ENCODE measurements at places on chromosomes 1 and 21.
A peak's percentile ranks its signal among the peaks of the same experiment; 100 is the strongest.

- DNase-seq: no peak
Observed at GRCh38 chr1:246533371-246533905, 26.4 kb upstream of the SMYD3 start.

GRCh38 chr1:230186003-230186863, 119.2 kb downstream of the GALNT2 start:
- no peak for DNase-seq

- DNase-seq: no peak
Observed at GRCh38 chr1:114901814-114902213, 47.2 kb downstream of the SYCP1 start.

DNA sequence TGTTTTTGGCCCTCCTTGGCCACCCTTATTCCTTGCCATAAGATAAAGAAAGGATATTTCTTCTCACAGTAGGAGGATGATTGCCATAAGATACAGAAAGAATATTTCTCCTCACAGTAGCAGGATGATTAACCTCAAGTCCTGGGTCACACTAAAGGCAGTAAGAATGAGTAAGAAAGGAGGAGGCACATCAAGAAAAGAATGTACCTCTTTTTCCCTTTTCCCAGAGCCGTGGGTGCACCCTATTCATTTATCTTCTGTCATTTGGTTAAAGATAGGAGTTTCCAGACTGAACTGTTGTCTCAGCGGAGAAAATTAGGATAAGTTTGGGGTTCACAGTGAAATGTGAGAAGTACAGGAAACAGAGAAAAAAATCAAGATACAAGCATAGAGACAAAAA, 52.5 kb downstream of the LRRC8C start:
- no peak for DNase-seq

- no peak for DNase-seq
Observed at GRCh38 chr1:84301785-84302385, 377 bp downstream of the SAMD13 start.

DNA sequence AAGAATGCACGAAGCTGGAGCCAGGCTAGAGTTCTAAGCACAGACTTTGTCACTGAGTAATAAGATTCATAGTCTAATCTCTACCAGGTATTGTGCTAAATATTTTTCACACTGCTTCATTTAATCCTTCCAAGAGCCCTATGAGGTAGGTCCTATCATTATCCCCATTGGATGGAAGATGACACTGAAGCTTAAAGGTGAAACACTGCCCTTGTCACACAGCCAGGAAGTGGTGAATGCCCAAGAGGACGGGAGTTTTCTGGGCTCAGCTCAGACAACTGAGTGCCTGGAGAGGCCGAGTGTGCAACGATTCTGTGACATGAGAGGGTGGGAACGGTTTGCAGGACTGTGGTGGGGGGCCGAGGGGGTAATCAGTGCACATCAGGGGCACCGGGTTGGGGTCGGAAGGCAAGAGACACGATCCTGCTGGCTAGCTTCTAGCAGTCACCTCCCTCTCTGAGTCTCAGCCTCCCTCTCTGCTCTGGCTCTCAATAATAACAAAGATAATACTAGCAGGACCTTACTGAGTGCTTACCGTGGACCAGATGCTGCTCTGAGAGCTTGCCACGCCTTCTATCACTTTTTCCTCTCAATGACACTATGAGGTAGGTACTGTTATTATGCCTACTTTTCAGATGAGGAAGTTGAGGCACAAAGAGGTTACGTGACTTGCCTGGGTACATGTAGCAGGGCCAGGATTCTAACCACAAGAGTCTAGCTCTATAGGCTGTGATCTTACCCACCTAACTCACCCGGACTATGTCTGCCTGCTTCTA, 12.4 kb downstream of the KCNQ4 start:
- no peak for DNase-seq

- DNase-seq: no peak
Observed at GRCh38 chr1:160740133-160740688, 1.2 kb downstream of the SLAMF7 start.

DNA sequence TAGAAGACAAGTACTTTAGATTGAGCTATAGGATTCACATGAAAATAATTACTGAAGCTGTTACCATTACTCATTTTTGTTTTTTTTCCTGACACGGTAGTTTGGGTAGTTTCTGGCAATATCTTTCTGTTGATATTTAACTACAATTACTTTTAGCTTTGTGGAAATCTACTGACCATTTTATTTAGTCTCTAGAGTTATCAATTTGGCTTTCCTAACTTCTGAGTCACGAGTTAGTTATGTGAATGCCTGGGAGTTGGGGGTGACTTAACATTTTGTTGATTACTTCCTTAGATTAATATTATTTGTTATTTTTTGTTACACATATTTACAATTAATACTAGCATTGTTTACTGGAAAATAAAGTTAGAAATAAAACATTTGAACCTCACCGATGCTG, 160.6 kb downstream of the HMCN1 start:
- no peak for DNase-seq

GRCh38 chr1:175504875-175505555, 238.4 kb downstream of the TNR start:
- DNase-seq: no peak

DNA sequence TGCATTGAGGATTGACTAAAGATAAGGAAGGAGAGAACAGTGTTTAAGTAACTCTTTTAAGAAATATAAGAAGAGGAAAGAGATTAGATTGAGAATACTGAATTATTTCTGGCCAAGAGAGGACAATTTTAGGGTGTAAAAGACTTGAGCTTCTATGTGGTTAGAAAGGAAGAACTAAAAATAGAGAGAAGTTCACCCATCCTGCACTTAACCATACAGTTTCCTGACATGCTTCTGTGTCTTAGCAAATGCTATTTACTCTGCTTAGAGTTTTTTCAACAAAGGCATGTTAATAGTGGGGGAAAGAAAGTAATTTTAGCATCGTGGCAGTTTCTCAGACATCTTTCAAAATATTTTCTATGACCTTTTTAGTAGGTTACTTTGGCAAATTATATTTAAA, 122.8 kb upstream of the GPR52 start:
- no peak for DNase-seq

- DNase-seq: peak; percentile 70
Observed at GRCh38 chr1:205321162-205321958, at the start of gene NUAK2. Gene NUAK2, minus strand, starts transcription at chr1:205321745. Its CDS starts 117 bp downstream, at chr1:205321628.

DNA sequence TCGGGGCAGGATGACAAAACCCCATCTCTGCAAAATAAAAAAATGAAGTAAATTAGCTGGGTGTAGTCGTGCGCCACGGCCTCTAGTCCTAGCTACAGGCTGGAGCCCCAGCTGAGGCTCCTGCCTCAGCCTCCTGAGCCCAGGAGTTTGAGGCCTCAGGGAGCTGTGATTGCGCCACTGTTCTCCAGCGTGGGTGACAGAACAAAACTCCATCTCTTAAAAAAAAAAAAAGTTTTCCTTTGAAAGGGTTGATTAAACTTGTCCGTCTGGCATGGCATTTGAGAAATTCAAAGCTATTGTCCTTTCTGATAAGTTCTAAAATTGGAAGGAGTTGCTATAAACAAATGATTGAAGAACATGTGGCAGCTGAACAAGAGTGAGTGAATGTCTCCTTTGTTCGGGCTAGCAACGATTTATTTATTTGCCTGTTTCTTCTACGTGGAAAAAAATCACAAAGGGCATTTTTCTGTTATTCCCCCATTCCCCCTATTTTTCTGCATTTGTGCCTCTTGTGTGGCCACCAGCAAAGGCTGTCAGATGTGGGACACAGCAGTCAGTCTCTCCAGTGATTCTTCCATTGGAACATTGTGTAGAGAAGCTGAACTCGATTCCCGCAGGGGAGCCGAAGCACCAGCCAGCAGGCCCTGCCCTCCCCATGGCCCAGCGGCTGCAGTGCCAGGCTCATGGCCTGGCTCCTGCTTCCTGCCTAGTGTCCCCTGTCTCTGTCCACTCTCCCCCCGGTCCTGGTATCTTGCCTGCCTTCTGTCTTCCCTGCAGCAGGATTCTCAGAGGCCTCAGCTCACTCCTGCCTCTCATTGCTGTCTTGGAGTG, 21.5 kb upstream of the PWP2 start:
- no peak for DNase-seq

DNA sequence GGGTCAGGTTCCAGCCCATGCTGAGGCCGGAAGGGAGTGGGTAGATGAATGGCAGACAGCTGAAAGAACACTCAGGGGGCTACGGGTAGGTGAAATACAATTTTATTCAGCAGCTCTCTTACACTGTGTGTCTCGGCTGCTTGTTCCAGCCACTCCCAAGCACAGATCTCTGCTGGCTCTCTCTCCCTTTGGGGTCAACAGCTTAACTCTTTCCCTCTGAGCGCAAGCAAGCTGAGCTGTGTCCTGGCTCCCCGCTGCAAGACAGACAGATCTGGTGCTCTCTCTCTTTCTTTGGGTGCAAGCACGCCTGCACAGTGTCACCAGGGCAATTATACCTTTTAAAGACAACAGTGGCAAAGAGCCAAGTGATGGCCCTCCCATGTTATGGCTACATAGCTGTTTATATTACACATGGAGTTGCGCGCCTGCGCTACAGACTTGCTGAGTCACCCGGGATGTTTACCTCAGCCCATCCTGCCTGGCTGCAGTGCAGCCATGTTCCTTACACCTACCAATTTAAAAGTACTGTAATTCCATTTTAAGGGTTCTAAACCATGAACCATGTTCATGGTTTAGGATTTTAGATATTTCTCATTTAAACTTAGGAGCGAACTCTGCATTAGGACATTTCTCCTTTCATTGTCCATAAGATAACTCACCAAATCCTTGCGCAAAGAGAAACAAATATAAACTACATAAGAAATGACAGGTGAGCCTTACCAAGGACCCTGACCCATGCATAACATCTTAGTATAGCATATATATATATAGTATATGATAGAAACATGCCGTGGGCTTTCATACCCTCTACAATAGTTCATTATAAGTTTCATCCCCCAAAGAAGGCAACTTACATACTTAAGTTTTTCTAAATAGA, 396.5 kb downstream of the SMYD3 start:
- no peak for DNase-seq

GRCh38 chr1:195979646-195980045, 628.6 kb downstream of the KCNT2 start:
- no peak for DNase-seq

GRCh38 chr1:67479146-67479891, 49.1 kb upstream of the SERBP1 start:
- no peak for DNase-seq

DNA sequence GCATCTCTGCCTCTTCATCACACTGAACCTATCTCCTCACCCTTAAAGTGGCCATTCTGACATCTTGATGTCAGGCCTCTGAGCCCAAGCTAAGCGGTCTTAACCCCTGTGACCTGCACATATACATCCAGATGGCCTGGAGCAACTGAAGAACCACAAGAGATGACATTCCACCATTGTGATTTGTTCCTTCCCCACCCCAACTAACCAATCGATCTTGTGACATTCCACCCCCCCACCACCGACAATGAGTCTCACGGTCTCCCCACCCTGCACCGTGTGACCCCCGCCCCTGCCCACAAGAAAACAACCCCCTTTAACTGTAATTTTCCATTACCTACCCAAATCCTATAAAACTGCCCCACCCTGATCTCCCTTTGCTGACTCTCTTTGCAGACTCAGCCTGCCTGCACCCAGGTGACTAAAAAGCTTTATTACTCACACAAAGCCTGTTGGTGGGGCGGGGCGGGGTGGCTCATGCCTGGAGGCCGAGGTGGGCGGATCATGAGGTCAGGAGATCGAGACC, 21.0 kb upstream of the PINK1 start:
- DNase-seq: no peak

DNA sequence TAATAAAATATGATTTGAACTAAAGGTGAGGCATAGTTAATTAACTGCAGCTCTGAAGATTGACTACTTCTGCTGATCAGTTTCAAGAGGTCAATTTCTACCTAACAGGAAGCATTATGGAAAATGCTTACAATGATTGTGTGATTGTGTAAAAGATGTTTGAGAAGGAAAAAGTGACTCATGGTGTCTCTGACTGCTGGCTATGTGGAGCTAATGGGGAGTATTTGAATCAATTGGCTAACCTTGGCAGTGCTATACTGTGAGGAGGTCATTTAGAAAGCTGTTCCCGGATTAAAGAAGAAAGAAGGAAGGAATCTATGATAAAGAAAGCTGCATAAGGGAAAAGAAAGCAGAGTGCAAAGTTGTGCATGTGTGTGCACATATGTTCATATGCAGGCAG, 376.5 kb downstream of the ADGRL2 start:
- DNase-seq: no peak

GRCh38 chr1:205800427-205800826, 12.6 kb downstream of the SLC41A1 start:
- DNase-seq: no peak

- DNase-seq: no peak
Observed at GRCh38 chr1:11731691-11732283, 4.1 kb upstream of the AGTRAP start.

GRCh38 chr1:28518745-28519341, 13.0 kb downstream of the RCC1 start:
- no peak for DNase-seq

GRCh38 chr1:148352470-148353053, 130.5 kb downstream of the PPIAL4G start:
- DNase-seq: no peak

DNA sequence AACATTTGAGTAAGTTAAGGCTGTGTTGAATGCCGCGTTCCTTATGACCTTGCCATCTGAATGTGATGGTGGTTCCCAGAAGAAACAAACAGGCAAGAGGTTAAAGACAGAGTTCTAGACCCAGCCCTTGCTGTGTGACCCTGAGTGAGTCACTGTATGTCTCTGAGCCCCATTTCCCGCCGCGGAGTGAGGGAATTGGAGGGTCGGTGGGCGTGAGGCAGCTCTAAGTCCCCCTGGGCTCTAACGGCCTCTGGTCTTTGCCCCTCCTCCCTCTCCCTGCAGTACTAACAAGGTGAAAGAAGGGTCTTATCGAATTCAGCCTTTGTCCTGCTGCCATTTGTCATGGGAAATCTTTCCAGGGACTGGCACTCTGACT, 40.4 kb downstream of the OLIG1 start:
- DNase-seq: no peak
